ENCODE measurements at places on chromosomes 4 and X. TPM values are rescaled to one million over a fixed set of nuclear protein-coding genes. Genes with fewer than 3 reads are reported as not detected.

- DNase-seq = no peak
- peaks cover 19% of the 10 kb centered on the region for H3K4me1 ChIP-seq
- no peak overlapping the region for H3K4me3 ChIP-seq
- no peak overlapping the region for H3K27ac ChIP-seq
- H3K36me3 ChIP-seq = no peaks in the 10 kb centered on the region
Measured at GRCh38 chr4:174209341-174209740, 74.1 kb downstream of the FBXO8 start.

DNA sequence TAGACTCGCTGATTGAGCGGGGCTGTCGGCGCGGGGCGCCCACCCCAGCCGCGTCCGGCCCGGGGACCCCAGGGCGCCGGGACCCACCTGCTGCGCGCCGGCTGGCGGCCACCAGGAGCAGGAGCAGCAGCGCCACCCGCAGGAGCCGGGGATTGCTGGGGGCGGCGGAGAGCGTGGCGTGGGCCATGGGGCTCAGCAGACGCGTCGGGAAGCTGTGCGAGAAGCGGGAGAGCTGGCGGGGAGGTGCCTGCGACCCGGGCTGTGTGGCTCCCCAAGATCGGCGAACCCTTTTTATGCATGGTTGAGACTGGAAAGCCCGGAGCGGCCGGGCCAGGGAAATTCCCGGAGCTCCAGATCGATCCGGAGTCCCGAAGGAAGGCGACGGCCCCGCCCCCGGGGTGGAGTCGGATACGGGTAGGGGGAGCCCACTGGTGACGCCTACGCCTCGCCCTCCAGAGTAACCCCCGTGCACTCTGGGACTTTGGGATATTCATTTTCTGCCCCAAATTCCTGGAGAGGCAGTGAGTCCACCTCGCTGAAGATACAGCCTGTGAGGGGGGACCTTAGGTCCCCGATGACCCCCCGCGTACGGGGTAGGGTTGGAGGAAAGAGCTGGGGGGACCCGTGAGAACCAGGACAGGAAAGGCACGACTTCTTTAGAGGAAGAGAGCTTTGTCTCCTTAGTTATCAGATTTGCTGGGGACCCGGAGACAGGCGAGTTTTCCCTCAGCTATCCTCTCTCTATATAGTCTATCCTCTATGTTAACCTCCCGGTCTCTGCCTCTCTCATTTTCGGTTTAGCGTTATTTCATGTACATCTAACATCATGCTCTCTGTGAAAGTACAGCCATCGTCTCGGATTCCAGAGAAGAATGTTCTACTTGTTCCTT lies at the start of gene CXCL3:
TSS of gene CXCL3 (minus strand) at position 265 of the 890 bp plus-strand sequence. CDS start at position 187, 78 bp downstream.
- peak; percentile 20 for DNase-seq
- peaks cover 70% of the 10 kb centered on the region for H3K27me3 ChIP-seq
- peaks cover 10% of the 10 kb centered on the region for H3K4me1 ChIP-seq
- H3K36me3 ChIP-seq = no peaks in the 10 kb centered on the region
- no peak within 1 kb of the TSS for H3K27ac ChIP-seq

- H3K36me3 ChIP-seq = no peaks in the 10 kb centered on the region
- peaks cover 3% of the 10 kb centered on the region for H3K4me1 ChIP-seq
- no peak for DNase-seq
- H3K27ac ChIP-seq = no peak overlapping the region
Measured at GRCh38 chrX:139692908-139693307, 15.1 kb downstream of the MCF2 start.

Gene CHRDL1
- not detected for total RNA-seq

Gene TMPRSS11F
- total RNA-seq = not detected

Gene BEX3
- total RNA-seq = 31.4 TPM

Gene TASL
- 3.4 TPM for total RNA-seq
